ENCODE measurements at places on chromosomes 3 and 15.
A peak's percentile ranks its signal among the peaks of the same experiment; 100 is the strongest.

- DNase-seq, result no peak
Observed at GRCh38 chr15:89780601-89781000, 4.5 kb downstream of the MESP2 start.

DNA sequence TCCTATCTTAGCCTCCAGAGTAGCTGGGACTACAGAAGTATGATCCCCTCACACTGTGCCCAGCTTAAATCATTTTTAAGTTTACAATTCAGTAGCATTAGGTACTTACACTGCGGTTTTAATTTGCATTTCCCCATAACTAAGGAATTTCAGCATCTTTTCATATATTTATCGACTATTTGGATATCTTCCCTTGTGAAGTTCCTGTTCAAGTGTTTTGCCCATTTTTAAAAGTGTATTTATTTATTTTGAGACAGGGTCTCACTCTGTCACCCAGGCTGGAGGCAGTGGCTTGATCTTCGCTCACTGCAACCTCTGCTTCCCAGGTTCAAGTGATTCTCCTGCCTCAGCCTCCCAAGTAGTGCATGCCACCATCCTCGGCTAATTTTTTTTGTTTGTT is 12.5 kb upstream of the MAP2K1 start:
- no peak for DNase-seq

DNA sequence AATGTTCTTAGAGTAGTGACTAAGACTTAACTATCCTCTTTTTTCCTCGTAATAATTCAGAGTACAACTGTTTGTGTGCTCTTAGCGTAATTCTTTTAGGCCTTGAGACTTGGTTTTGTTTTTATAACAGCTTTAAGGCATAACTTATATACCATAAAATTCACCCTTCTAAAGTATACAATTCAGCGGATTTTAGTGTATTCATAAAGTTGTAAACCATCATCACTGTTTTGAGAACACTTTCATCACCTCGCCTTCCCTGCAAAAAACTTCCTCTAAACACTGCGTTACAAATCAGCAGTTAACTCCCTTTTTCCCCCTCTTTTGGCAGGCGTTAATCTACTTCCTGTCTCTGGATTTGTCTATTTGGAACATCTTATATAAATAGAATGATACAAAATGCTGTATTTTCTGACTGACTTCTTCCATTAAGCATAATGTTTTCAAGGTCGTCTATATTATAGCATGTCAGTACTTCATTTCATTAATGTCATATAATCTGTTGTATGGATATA is 18.7 kb downstream of the DNAJC13 start:
- DNase-seq, result no peak

- DNase-seq, result no peak
Observed at GRCh38 chr3:124888482-124889441, 1.6 kb upstream of the ITGB5 start.

- no peak for DNase-seq
Observed at GRCh38 chr3:11195201-11195600, 40.9 kb downstream of the HRH1 start.

DNA sequence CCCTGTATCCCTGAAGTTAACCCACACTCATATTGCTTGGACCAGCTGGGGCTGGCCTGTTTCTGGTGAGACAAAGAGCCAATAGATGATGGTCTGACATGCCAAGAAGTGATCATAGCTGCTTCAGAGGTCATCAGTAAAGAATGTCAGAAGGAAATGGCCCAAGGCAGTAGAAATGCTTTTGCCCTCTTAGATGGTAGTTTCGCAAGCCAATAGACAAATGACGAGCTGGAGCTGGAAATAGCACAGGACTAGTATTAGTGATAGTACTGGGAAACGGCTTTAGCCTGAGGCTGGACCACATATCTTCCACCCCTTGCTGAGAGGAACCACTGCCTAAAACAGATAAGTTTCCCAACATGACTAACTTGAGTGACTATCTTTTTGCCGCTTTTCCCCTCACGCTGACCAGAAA is 176.1 kb upstream of the THBS1 start:
- DNase-seq, result no peak

GRCh38 chr3:170058127-170058526 is 20.3 kb downstream of the GPR160 start:
- no peak for DNase-seq

DNA sequence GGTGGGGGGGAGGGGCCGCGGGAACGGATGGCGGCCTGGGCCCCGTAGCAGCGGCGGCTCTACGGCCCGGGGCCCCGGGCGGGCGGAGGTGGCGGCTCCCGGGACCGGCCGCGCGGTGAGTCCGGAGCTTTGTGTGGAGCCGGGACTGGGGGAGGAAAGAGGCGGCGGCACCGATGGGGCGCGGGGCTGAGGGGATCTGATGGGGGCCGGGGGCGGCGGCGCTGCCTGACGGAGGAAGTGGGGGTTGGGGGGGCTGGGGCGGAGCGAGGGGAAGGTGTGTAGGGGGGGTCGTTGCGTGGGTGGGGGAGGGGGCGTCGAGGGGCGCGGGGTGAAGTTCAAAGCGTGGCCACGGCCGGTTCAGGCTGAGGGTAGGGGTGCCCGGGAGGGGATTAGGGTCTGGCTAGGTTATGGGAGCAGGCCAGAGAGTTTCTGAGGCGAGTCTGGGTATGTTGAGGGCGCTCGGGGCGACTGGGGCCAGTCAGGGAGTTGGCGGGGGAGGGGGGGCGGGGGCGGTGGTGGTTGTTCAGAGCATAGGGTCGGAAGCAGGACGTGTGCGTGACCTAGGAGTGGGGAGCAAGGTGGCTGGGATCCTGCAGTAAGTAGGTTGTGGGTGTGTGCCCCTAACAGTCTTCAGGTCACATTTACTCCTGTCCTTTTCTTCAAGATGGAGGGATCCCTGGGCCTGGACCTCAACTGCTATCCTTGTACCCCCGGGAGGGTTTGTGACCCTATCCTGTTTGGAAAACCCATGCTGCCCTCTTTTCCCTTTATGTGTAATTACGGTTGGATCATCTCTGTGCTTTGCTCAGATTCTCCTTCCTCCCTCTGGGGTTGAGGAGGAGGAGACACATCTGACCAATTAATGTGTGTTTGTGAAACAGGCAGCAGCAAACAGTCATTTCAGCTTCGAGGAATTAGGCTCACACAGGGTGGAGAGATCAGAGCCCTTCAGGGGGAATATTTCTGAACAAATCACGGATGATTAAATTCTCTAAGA is 644 bp downstream of the ZNF609 start:
- DNase-seq, result peak; percentile 74

DNA sequence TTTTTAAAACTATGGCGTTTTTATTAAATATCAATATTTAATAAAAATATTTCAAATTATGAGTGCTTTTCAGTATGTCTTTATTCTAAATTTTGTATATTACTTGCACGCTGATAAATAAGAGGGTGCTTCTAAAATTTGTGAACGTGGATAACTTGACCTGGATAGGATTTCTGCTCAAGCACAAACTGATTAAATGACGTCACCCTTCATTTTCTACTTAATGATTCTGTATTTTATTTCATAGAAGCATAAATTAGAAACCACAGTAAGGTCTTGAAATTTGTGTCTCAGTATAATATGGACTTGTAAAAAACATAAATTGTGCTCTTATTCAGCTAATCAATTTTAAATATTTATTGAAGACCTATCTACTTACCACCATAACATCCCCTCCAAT is 903.7 kb downstream of the ROBO2 start:
- DNase-seq, result no peak

- DNase-seq, result no peak
Observed at GRCh38 chr3:46429250-46429649, 22.2 kb downstream of the CCRL2 start.

DNA sequence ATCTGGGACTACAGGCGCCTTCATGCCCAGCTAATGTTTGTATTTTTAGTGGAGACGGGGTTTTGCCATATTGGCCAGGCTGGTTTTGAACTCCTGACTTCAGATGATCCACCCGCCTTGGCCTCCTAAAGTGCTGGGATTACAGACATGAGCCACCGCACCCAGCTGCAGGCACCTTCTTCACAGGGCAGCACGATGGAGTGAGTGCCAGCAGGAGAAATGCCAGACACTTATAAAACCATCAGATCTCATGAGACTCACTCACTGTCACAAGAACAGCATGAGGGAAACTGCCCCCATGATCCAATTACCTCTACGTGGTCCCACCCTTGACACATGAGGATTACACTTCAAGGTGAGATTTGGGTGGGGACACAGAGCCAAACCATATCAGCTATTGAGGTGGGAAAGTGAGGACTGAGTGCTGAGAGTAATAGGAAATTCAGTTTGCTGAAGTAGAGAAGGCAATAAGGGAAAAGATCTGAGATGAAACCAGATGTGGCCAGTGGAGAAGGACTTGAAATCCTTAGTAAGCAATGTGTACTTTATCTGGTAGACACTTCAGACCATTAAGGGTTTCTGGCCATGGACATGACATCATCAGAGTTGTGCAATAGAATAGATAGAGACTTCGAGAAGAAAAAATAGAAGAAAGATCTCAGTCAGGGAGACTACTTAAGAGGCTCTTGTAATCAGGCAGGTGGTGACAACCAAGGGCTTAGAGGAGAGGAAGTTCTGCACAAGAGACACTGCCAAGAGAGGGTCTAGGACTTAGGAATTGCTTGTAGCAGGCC is 18.1 kb upstream of the ATP13A5 start:
- no peak for DNase-seq

- DNase-seq, result no peak
Observed at GRCh38 chr3:118476885-118477618, 557.6 kb downstream of the IGSF11 start.

- no peak for DNase-seq
Observed at GRCh38 chr3:108292905-108293328, 3.4 kb upstream of the HHLA2 start.

DNA sequence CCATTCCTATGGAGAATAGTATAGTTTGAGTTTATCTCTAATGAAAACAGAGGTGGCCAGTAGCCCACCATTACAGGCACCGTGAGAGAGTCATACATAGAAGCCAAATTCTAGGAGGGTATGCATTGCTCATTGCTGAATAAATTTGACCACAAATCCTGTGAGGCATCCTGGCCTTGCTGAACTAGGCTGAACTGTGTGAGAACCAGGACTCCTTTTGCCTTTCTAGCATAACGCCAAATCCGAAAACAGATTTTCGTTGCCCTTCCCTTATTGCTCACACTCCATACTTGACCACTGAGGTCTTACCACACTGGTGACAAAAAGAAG is 50.4 kb downstream of the SLC2A2 start:
- no peak for DNase-seq

Measured in NCI-H2081 (cell line).